SHP77 treated with DMSO at 0.1 percent for 48 hours (cell line): ENCODE measurements at places on chromosomes 7 and 10.

GRCh38 chr10:21961847-21962246, 41.7 kb downstream of the DNAJC1 start:
- DNase-seq, result no peak

- DNase-seq, result no peak
These were observed 156.0 kb downstream of the BAMBI start for GRCh38 chr10:28833313-28833712.

GRCh38 chr10:43691485-43691884, 42.8 kb upstream of the ZNF32 start:
- no peak for DNase-seq

- no peak for DNase-seq
These were observed 540.1 kb downstream of the PTPRN2 start for GRCh38 chr7:158047391-158048059.

GRCh38 chr10:93749218-93749799, 8.4 kb upstream of the LGI1 start:
- DNase-seq, result no peak
